ENCODE measurements at places on chromosomes 16 and 17.

DNA sequence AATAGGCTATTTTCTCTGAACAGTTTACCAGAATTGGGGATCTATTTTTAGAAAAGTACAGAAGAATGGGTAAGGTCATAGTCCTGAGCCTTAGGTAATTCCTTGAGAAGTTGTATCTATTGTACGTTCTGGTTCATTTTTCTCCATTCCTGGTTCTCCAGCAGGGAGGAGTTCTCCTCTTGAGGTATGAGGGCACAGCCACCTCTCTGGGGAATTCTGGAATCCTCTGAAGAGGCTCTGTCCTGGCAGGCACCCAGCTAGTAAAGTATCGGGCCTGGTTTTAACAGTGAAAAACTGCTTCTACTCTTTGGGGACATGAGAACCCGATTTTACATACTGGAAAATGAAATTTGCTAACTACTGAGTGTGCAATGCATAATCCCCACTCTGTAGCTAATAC, 19.6 kb upstream of the PMFBP1 start:
- DNase-seq: no peak

- DNase-seq: no peak
Observed at GRCh38 chr16:81649561-81650184, 129.4 kb upstream of the PLCG2 start.

DNA sequence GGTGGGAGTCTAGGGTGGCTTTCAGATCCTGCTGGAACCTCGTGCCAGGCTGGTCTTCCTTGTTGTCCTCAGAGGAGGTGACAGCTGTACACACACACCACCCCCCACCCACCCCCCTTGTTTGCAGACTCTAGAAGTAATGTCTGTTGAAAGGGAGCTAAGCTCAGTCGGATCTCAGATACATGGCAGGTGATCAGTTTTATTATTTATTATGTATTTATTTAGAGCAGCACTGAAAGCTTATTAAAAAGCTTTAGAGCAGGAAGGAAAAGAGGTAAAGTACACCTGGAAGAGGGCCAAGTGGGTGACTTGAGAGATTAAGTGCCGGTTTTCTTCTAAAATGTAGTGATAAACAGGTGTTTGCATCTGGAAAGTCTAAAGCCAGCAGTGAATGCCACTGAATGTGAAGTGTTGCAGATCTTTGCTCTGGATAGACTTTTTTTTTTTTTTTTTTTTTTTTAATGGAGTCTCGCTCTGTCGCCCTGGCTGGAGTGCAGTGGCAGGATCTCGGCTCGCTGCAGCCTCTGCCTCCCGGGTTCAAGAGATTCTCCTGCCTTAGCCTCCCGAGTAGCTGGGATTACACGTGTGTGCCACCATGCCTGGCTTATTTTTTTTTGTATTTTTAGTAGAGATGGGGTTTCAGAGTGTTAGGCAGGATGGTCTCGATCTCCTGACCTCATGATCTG, 40.2 kb downstream of the FOXK2 start:
- DNase-seq: no peak

GRCh38 chr17:17322516-17323510, 19.6 kb downstream of the NT5M start:
- no peak for DNase-seq

DNA sequence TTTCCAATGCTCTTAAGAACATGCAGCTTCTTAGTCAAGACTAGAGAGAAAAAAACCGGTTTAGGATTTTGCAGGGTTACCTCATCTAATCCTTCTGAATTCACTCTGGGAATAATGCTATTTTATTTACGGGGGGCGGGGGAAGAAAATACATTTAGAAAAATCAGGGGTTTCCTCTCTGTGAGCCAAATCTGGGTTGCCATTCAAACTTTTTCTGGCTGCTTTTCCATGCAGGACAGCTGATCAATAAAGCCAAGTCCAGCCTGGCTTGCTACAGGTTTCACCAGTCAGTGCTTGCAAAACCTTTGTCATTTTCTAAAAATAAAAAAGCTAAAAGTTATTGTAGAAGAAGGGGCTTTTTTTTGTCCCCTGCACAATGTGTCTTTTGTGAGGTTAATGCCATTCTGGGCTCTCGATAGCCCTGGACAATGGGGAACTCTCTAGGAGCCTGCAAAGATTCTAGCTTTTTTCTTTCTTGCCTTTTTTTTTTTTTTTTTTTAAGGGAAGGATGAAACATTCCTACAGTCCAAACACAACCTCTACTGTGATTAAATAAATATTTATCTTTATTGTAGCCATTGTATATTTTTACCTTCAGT, 13.1 kb upstream of the ZFHX3 start:
- no peak for DNase-seq

- no peak for DNase-seq
Observed at GRCh38 chr17:29091606-29092289, 48.8 kb downstream of the PIPOX start.

DNA sequence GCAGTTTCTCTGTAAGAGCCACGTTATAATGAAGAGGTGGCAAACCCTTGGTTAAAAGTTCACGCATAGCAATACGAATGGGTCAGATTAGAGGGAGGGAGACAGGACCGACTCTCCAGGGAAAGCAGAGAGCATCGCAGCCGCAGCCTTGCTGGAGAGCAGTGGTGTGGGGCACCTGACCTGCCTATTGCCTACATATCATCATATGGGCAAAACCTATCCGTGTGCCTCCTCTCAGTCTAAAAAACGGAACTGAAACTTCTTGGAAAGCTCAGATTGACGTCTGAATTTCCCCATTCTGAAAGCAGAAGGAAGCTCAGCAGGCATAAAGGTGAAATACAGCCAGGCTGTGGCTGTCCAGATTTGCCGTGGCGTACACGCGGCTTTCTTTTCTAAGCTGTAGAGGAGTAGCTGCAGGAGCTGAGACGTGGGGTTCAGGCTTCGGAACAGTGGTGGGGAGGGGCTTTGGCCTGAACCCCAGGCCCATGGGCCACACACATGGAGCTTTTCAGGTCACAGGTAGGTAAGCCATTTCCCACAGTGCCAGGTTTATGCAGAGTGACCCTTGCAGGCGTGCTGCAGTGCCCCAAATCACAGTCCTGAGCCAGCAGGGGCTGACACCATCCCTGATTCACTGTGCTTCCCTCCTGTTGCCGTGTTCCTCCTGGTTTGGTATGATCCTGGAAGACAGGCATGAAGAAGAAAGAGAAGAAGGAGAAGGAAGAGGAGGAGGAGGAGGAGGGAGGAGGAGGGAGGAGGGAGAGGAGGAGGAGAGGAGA, 41.6 kb upstream of the TNRC6C start:
- DNase-seq: no peak

GRCh38 chr17:56890906-56891674, 22.8 kb downstream of the TRIM25 start:
- no peak for DNase-seq

DNA sequence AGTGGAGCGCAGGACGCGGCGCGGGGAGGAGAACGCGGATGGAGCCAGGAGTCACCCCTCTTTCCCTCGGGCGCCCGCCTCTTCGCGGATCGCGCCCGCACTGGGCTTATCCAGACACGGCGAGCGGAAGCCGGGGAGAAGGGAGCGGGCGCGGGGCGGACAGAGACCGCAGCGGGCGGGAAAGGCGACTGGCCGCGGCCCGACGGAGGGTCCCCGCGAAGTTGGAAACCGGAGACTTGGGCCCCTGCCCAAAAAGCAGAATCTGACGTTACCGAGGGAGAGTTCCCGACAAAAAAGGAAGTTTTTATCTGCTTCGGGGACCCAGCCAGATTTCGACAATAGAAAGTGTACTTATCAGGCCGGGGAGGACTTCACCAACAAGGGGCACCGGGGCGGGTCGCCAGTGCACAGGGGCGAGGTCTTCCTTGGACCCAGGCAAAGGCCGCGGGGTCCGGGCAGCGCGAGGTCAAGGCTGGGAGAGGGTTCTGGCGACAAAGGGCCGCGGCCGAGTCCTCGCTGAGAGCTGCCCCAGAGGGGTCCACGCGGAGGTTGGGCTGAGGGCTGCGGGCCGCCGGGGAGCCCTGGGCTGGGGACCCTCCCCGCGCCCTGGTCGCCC, 519 bp downstream of the ST6GALNAC2 start:
- no peak for DNase-seq

DNA sequence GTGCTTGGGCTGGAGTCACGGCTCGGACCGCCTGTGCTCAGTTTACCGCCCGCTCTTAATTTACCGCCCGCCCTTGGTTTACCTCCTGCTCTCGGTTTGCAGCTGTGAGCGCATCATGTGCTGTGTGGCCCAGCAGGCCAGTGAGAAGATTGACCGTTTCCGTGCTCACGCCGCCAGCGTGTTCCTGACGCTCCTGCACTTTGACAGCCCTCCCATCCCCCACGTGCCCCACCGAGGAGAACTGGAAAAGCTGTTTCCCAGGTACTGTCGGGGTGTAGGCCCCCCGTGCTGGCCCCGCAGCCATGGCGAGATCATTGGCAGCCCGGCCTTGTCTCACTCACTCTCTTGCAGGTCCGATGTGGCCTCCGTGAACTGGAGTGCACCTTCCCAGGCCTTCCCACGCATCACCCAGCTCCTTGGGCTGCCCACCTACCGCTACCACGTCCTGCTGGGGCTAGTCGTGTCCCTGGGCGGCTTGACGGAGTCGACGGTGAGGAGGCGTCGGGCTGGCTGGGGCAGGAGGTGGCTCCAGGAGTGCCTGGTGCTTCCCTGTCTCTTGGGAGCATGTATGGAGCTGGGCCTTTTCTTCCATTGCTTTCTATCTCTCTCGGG, 89.3 kb upstream of the ZNF750 start:
- no peak for DNase-seq

DNA sequence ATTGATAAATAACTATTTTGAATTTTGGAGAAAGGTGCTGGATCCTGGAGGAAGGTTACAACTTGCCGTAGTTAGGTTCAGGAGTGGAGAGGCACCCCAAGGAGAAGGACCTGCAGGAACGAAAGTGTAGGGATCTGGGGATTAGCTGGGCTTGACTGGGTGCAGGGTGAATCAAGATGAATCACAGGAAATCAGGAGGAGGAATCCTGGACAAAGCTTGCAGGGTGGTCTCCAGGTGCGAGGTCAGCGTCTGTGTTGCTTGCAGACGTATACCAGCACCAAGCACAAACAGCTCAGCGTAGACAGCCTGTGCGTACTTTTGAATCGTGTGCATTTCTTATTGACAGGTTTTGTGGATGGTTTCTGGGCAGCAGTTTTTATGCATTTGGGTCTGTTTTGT, 144.3 kb downstream of the MSI2 start:
- DNase-seq: no peak

GRCh38 chr17:28612531-28612930, 1.5 kb downstream of the RSKR start:
- no peak for DNase-seq

DNA sequence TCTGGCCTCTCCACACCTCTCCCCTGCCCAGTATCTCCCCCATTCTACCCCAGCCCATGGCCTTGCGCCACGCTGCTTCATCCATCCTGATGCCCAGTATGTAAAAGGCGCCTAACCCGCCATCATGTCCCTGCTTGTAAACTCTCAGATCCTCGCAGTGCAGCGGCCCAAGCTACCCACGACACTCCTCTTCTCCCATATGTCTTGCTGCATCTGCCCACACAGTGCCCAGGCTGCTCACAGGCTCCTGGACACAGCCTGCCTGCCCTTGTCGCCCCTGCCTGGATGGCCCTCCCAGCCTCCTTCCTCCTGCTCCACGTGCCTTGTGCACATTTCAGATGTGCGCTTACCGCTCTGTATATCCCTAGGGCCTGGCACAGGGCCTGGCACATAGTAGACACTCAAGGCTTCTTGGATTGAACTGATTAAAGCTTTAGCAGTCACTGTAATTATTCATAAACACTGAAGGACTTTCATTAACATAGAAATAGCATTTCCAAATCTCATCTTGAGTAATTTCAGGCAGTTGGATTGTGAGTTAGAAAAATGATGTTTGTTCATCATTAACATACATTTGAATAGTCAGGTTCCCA, 129.1 kb downstream of the CLEC16A start:
- no peak for DNase-seq

GRCh38 chr17:72984926-72985325, 107.6 kb downstream of the SLC39A11 start:
- DNase-seq: no peak

- DNase-seq: no peak
Observed at GRCh38 chr17:81027591-81028505, 7.1 kb upstream of the BAIAP2 start.

GRCh38 chr17:4710693-4711634, 532 bp downstream of the ARRB2 start:
- DNase-seq: no peak

- DNase-seq: no peak
Observed at GRCh38 chr17:31535581-31535981, 144.1 kb downstream of the RAB11FIP4 start.

DNA sequence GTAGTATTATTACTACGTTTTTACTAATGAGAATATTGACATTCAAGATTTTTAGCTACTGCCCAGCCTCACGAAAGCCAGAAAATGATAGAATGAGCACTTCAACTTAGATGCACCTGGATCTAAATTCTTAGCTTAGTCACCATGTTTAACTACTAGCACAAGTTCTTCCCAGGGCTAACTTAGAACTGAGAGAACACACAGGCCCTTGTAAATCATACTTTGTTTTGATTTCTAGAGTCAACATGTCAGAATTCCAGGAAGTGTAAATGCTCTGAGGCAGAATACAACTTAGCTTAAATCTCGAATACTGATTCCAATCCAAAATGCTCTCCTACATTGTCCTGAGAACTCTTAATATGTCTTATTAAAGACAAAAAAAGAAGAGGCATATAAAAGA, 6.8 kb upstream of the ACSM1 start:
- no peak for DNase-seq

GRCh38 chr17:6080711-6081430, 10.7 kb downstream of the WSCD1 start:
- no peak for DNase-seq

DNA sequence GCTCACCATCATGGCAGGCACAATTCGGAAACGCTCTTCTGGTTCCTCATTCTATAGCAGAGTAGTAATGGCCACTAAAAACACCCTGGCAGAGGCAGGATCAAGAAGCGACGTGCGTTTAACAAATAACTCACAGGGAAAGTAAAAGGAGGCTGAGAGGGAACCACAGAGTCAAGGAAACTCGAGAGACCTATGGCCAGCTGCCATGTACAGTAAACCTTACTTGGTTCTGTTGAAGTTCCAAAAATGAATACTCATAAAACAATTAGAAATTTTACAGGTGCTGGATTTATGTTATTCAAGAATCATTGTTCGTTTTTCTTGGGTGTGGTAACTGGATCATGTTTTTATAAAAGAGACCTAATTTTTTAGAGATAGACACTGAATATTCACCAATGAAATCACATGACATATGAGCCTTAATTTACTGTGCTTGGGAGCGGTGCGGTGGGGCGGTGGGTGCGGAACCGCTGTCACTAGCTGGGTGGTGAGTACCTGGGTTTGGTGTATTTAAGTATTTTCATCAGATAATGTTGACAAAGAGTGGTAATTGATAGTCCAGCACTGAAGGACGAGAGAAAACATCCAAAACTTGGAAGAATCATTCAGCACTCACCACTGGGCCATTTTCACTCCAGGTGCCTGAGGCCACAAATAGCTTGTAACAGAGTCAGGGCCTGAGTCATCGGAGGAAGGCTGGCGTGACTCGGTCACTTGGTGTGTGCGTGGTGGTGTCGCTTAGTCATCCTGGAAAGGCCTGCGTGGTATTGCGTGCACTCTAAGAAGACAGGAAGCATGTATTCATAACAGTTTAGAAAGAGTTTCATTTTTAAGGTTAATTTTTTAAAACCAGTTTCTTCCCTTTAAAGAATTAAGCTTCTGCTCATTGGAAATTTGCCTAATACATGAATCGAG, 135.4 kb upstream of the CHMP6 start:
- no peak for DNase-seq

Measured in smooth muscle cell of the brain vasculature (primary cell).